ENCODE measurements at places on chromosomes 4 and X.
A peak's percentile ranks its signal among the peaks of the same experiment; 100 is the strongest.

GRCh38 chrX:20653070-20653469 is 386.4 kb upstream of the RPS6KA3 start:
- no peaks in the 10 kb centered on the region for H3K36me3 ChIP-seq
- H3K27me3 ChIP-seq, result no peaks in the 10 kb centered on the region
- DNase-seq, result no peak

- no peak overlapping the region for H3K27ac ChIP-seq
- no peaks in the 10 kb centered on the region for H3K36me3 ChIP-seq
- no peak for DNase-seq
Measured at GRCh38 chr4:184868623-184869022, 42.9 kb upstream of the ACSL1 start.

DNA sequence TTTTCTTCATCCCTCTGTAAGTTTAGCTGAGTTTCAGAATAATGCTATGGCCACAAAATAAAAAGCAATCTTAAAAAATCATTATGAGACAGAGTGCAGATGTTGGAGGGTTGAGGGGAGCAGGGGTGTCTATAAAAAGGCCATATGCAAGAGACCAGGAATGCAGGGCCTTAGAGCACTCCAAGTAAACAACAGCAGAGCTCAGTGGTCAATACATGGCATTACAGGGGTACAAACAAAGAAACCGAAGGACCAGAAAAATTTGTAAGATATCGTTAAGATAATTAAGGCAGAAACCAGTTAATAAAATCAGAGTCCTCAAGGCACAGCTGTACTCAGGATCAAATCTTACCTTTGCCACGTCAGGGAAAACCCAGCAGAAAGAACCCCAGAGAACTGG is 28.4 kb upstream of the NDST3 start:
- no peaks in the 10 kb centered on the region for H3K27me3 ChIP-seq
- no peaks in the 10 kb centered on the region for H3K4me1 ChIP-seq
- no peak overlapping the region for H3K27ac ChIP-seq
- H3K36me3 ChIP-seq, result no peaks in the 10 kb centered on the region

DNA sequence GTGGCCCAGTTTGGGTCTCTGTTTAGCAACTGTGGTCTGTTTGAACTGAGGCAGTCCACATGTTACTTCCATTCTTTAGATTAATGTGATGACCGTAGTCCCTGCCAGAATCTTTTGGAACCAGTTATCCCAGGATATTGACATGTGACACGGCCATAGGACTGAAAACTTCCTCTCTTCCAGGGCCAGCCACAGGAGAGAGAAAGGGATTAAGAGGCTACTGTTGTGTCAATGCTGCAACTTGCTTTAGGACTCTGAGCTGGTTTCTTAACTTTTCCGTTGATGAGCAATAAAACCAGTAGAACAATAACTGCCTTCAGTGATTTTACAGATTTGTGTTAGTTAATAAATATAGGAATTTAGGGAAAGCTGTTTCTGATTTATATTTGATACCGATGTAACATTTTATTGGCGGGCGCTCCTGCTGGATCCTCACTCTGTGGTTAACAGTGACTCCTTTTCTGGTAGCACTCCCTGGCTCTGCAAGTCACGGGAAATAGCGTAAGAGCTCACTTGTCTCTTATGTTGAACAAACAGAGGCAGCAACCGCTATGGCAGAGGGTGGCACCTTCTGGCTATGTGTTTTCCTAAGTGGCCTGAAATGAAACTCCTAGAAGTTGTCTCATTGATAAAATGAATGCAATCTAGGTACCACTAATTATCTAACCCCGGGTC is 2.5 kb downstream of the TENM3 start:
- H3K27me3 ChIP-seq, result no peaks in the 10 kb centered on the region
- no peaks in the 10 kb centered on the region for H3K4me1 ChIP-seq
- no peak for DNase-seq
- H3K36me3 ChIP-seq, result no peaks in the 10 kb centered on the region
- no peak overlapping the region for H3K27ac ChIP-seq

DNA sequence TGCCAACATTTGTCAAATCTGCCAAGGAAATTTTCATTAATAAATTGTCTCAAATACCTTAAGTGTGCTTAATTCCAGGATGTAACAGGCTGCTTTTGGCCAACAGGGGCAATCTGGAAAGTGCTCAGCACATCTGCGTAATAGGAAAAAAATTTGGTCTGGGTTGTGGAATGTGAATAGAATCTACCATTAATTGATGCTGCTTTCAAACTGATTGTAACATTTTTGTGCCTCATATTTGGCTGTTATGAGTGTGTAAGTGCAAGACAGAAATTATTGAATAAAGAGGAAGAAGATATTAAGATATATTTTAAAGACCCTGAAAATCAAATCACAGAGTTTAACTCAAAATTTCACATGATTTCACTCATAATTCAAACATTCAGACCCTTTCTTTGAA is 41.1 kb downstream of the REELD1 start:
- H3K27ac ChIP-seq, result no peak overlapping the region
- H3K4me1 ChIP-seq, result no peaks in the 10 kb centered on the region
- H3K4me3 ChIP-seq, result no peak overlapping the region
- no peak for DNase-seq

GRCh38 chr4:58600290-58600689 is 1490.1 kb upstream of the IGFBP7 start:
- H3K4me3 ChIP-seq, result no peak overlapping the region
- H3K4me1 ChIP-seq, result no peaks in the 10 kb centered on the region
- no peak for DNase-seq
- no peaks in the 10 kb centered on the region for H3K36me3 ChIP-seq
- H3K27me3 ChIP-seq, result no peaks in the 10 kb centered on the region

DNA sequence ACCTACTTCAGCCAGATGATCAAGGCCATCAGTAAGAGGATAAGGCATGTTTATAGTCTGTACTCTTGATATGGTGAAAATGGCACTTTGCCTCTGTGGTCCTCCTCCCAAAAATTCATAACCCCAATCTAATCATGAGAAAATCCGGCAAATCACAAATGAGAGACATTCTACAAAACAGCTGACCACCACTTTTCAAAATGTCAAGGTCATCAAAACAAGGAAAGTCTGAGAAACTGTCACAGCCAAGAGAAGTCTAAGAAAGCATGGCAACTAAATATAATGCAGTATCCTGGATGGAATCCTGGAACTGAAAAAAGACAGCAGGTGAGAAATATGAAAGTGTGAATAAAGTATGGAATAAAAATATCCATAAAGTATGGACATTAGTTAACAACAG is 226.6 kb upstream of the INTU start:
- no peak overlapping the region for H3K27ac ChIP-seq
- no peak overlapping the region for H3K4me3 ChIP-seq
- no peaks in the 10 kb centered on the region for H3K4me1 ChIP-seq

DNA sequence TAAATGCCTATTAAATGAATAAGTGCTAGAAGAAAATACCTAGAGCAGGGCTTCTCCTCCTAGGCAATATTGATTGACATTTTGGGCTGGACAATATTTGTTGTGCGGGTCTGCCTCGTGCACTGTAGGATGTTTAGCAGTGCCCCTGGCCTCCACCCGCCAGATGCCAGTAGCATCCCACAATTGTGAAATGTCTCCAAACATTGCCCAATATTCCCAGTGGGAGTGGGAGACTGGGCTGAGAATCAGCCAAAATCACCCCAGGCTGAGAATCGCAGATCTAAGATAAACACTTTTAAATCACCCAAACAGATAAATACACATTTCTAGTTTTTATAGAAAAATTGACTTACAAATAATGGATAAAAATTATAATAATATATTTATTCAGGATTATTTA is 916.2 kb upstream of the LCORL start:
- H3K27me3 ChIP-seq, result no peaks in the 10 kb centered on the region
- no peaks in the 10 kb centered on the region for H3K36me3 ChIP-seq
- no peaks in the 10 kb centered on the region for H3K4me1 ChIP-seq
- no peak overlapping the region for H3K4me3 ChIP-seq
- no peak overlapping the region for H3K27ac ChIP-seq

GRCh38 chr4:76987685-76988084 is 38.1 kb downstream of the SEPTIN11 start:
- H3K27me3 ChIP-seq, result no peaks in the 10 kb centered on the region
- peak overlapping the region; percentile 9 for H3K4me3 ChIP-seq
- H3K27ac ChIP-seq, result peak overlapping the region; percentile 30
- no peaks in the 10 kb centered on the region for H3K36me3 ChIP-seq
- DNase-seq, result no peak
- H3K4me1 ChIP-seq, result peaks cover 62% of the 10 kb centered on the region

- no peaks in the 10 kb centered on the region for H3K27me3 ChIP-seq
- H3K36me3 ChIP-seq, result no peaks in the 10 kb centered on the region
- H3K4me1 ChIP-seq, result no peaks in the 10 kb centered on the region
- no peak for DNase-seq
Measured at GRCh38 chr4:152095701-152096070, 334.9 kb upstream of the GATB start.

DNA sequence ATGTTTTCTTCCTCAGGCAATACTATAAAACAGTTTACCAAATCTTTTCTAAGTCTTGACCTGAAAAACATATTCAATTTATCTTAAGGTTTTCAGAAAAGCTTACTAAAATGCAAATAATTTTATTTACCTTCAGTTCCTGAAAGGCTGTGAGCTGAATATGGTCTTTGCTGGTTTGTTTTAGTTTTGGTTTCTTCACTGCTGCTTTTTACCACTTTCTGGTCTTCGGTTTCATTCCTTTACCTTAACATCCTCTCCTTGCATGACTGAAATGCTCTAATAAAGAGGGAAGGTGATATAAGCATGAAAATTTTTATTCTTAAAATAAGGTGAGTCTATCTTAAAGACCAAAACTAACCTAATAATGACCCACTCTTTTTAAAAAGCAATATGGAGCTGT is 97.1 kb upstream of the NRK start:
- DNase-seq, result no peak
- no peak overlapping the region for H3K27ac ChIP-seq
- H3K27me3 ChIP-seq, result no peaks in the 10 kb centered on the region
- H3K4me3 ChIP-seq, result no peak overlapping the region
- H3K4me1 ChIP-seq, result no peaks in the 10 kb centered on the region

DNA sequence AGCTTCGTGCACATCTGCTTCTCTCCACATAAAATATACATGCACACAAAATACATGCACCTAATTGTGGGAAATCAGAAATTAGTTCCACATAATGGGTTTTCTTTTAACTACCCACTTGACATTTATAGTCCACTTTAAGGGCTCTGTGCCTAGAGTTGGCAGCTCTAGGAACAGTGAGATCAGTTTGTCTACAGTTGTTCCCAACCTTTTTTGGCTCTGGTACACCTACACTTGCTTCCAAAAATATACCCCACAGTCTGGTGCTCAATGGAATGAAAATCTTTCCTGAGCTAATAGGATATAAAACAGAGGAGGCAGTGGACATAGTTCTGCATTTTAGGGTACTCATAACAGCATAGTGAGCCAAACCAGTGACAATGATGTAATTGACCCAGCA is 36.1 kb downstream of the HDAC8 start:
- no peaks in the 10 kb centered on the region for H3K36me3 ChIP-seq
- no peaks in the 10 kb centered on the region for H3K4me1 ChIP-seq
- no peak overlapping the region for H3K4me3 ChIP-seq
- H3K27me3 ChIP-seq, result no peaks in the 10 kb centered on the region
- H3K27ac ChIP-seq, result no peak overlapping the region

- H3K36me3 ChIP-seq, result no peaks in the 10 kb centered on the region
- H3K4me3 ChIP-seq, result no peak overlapping the region
- DNase-seq, result no peak
- H3K27ac ChIP-seq, result no peak overlapping the region
- H3K4me1 ChIP-seq, result no peaks in the 10 kb centered on the region
Measured at GRCh38 chr4:134754301-134755019, 552.9 kb upstream of the PABPC4L start.

- no peaks in the 10 kb centered on the region for H3K27me3 ChIP-seq
- no peak for DNase-seq
- no peaks in the 10 kb centered on the region for H3K36me3 ChIP-seq
Measured at GRCh38 chrX:45660477-45660876, 459.8 kb upstream of the DIPK2B start.

DNA sequence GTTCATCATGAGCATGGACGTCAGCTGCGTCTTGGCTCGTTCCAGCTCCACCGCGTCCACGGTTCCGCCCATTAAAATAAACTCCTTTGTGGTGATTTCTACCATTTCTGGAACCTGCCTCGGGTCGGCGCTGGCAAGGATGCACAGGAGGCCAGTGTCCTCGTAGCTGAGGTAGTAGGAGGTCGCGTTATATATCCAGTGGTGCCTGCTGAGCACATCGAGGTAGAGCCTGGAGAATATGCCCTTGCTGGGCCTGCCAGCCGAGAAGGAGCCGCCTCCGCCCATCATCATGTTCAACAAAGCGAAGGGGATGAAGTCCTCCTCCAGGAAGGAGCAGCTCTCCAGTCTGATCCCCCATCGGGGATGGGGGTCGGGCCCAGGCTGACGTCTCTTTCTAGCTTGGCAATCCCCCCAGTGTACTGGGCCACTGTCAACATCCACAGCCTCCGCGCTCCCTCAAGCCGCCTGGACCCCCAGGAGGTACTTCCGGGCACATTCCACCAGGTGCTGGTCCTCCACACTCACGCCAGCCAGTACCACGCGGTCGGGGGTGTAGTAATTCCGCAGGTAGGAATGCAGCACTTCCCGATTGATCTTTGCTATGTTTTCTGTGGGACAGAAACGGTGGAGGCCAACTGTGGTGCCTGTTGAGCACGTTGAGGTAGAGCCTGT is 120.9 kb upstream of the GRID2 start:
- no peaks in the 10 kb centered on the region for H3K27me3 ChIP-seq
- H3K36me3 ChIP-seq, result no peaks in the 10 kb centered on the region
- no peak overlapping the region for H3K27ac ChIP-seq
- no peaks in the 10 kb centered on the region for H3K4me1 ChIP-seq
- no peak for DNase-seq

DNA sequence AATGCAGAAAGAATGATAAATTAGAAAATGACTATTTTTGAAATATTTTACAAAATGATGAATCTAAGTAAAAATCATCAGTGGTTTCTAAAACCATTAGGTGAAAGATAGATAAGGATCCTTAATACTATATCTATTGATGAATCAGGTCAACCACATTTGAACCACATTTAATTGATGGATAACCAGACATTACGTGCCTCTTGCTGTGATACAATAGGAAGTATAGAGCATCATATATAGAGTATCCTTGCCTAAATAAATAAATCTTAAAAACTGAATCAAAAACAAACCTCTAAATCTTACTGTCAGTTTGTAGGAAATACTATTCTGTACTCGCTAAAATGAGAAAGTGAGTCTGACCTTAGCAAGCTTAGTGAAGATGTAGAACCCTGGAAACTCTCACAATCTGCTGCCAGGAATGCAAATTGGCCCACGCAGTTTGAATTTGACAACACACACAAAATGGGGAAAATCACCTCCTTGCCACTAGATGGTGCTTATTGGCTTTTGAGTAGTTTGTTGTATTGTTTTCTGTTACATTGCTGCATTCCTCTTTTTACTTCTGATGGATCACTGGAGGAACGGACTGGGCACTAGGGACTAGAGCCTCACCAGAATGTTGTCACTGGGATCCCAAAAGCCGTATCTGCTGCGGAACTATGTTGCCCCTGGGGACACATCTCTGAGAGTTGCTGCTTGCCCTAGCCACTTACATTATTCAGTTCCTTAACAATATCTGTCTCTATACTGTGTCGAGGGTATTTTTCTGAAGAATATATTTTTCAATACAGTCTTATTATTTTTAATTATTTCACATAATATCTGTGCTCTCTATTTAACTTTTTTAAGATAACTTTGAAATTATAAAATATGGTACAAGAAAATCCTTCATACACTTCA is 25.4 kb upstream of the SLAIN2 start:
- H3K4me1 ChIP-seq, result no peaks in the 10 kb centered on the region
- no peaks in the 10 kb centered on the region for H3K36me3 ChIP-seq
- no peak overlapping the region for H3K4me3 ChIP-seq
- no peak for DNase-seq
